Stimulated activated CD8-positive, alpha-beta memory T cell treated with anti-CD3 and anti-CD28 coated beads, Interleukin-4, amount 100 ng/mL, for 1 hour (primary cell): ENCODE measurements at places on chromosomes 3 and 15.

GRCh38 chr15:88657326-88658069, 18.7 kb downstream of the ISG20 start:
- DNase-seq = no peak

GRCh38 chr3:168021737-168022450, 73.8 kb downstream of the GOLIM4 start:
- no peak for DNase-seq

GRCh38 chr3:125192190-125193035, 20.1 kb downstream of the SLC12A8 start:
- no peak for DNase-seq

DNA sequence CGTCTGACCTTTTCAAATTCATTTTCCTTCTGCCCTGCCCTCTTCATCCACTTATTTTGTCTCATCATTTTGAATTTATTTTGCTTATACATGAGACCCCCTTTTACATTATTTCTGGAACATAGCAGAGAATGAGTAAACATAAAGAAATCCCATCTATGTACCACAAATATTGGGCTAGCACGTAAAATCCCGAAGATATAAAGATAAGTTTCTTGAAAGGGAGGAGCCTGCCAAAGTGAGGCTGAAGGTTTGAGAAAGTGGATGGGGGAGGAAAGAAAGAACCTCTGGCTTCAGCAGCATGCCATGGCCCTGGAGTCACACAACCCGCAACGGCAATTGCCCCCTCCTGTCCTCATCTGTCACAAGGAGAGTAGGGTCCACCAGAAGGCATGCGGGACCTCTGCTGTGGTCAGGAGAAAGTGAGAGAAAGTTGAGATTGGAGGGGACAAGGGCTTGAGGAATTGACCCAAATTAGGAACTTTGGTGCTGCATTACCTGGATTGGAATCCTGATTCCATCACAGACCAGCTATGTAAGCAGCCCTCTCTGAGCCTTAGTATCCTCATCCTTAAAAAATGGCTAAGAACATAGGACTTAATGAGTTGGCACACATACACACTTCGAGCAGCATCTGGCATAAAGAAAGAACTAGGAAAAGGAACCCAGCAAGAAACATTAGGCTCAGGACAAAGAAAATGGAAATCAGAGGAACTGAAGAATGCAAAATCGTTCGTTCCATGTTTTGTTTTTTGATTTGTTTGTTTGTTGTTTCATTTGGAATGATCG, 53.7 kb upstream of the GYG1 start:
- no peak for DNase-seq

DNA sequence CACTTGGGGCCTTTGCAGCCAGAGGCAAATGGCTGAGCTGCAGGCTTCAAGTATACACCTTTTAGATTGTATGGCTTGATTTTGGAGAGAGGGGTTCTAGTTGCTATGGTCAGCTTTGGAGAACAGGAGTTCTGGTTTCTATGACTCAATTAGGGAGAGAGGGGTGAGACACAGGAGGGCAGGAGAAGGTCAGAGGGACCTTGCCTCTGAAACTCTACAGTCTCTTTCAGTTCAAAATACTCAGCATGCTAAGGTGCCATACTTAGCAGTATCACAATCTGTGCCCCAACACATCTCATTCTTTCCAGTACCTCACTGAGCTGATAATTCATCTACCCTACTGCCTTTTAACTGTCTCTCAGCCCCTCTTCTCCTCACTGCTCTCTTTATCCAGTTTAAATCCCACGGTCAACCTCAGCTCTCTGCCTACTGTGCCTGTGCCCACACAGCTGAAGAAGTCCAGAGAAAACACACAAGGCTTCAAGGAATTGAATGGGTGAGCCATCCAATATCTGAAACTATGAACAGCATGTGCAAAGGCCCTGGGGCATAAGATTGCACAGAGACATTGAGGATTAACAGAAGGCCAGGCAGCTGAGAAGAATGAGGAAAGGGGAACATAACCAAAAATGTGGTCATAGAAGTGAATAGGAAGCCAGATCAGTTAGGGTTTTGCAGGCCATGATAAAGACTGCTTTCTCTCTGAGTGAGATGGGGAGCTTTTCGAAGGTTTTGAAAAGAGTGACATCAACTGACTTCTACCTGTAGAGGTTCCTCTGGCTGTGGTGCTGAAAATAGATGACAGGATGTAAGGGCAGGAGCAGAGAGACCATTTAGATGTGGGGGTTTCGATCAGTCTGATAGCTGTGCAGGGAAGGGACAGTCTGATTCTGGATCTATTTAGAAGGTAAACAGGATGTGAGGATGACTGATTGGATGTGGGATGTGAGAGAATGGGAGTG, 54.5 kb upstream of the C3orf80 start:
- no peak for DNase-seq

DNA sequence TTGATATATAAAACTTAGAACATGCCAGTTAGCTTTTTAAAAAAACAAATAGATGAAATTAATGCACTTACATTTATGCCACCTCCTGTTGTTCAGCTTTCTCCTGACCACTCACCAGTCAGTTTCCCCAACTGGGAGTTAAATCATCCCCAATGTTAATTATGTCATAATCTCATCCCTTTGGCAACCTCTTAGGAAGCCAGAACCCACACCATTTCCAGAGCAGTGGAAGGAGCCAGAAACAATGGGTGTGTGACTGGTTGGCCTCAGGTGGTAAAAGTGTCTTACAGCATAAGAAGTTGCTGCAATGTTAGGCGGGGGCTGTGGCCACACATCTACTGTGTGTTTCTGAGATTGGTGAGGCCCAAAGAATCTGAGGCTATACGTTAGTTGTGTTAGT, 46.5 kb upstream of the MITF start:
- DNase-seq = no peak
